ENCODE measurements at places on chromosomes 2 and 18.

DNA sequence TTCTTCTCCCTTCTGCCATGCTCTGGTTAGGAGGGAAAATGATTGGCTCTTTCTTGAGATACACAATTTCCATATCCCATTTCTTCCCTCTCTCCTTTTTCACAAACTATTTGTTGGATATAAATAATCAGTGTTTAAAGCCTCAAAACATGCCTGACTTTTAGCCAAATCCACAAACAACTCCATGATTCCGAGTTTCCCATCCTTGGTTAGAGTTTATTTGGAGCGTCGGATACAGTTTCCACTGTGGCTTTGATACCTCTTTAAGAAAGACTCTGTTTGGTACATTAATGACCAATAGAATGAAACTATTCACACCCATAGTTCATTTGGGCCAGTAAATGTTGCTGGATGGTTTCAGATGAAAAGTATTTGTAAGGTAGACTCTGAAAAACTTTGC lies 5.9 kb upstream of the FHL2 start:
- no peak for DNase-seq

DNA sequence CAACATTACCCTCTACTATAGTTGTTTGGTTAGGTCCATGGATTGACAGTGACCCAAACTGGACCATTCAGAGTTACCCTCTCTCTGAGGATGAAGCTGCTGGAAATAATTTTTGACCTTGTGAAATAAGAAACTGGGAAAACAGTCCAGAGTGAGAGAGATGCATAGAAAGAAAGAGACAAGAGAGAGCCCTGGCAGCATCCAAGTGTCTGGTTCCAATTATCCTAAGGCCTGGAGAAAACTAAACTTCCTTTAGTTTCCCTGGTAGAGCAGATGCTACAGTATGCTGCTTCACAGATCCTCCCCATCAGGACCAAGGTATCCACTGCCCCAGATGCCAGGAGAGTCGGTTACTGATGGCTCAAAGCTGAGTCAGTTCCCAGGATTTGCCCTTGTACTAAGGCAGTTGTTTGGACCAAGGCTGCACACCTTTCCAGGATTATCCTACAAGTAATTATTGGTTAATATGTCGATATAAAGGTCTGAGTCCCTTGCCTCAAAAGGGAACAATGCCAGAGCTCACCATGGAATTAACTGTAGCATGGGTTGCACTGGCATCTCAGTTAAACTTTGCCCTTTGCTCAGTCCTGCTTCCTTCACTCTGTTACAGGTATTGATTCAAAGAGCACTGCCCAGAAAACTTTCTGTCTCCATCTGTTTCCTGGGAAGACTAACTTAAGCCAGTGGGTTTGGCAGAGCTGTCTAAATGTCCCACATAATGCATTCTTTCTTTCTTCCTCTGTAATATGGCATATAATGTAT lies 14.6 kb upstream of the CHN1 start:
- DNase-seq: no peak

GRCh38 chr2:143311426-143311825 lies 182.2 kb downstream of the ARHGAP15 start:
- DNase-seq: no peak

DNA sequence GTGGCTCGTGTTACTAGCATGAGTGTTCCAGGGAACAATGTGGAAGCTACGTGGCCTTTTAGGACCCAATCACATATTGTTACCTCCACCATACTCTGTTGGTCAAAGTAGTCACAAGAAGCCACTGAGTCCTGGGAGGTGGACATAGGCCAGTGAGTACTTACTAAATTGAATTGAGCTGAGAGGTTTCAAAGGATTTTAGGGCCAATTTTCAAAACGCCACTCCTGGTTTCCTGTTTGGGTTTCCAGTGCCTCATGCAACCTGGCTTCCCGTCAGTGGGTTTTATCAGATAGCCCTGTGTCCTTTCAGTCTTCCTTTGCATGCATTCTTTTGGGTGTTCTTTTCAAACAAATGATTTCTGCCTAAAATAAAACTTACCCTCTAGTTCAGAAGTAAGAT lies 56.3 kb downstream of the FBLN7 start:
- DNase-seq: no peak

DNA sequence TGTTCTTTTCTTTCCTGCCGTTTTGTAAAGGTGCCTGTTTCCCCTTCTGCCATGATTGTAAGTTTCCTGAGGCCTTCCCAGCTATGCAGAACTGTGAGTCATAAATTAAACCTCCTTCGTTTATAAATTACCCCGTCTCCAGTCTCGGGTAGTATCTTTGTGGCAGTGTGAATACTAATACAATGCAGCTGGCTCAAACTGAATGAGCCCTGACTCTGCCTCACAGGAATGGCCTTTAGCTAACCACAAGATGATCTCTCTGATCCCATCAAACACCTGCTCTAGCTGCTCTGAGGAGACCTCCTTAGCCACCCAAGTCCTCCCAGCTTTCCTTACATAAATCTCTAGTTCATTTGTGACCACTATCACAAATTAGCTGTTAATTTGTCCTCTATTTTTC lies 41.5 kb upstream of the CAB39 start:
- no peak for DNase-seq

GRCh38 chr2:227230151-227230550 lies 65.7 kb downstream of the COL4A3 start:
- DNase-seq: no peak

GRCh38 chr2:25453199-25453905 lies 111.6 kb upstream of the DNMT3A start:
- DNase-seq: no peak

DNA sequence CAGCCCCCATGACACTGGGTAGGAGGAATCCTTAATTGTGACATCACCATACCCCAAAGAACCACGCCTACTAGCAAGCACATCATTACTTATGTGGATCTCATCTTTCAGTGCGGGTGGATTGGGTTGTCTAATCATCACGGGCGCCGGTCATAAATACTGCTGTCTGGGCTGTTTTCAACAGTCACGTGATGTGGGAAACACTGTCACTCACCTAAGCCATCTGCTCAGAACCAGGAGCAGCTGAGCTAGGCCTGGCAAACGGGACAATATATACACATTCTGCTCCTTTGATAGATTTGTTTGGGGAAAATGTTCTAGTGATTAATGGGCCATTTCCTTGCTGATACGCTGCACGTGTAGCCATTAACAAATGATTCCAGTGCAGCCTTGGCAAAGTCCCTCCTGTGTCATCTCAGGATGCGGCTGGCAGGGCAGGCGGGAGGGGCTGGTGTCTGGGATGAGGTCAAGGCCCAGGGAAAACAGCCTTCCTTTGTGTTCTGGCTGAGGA lies 145.9 kb upstream of the COPS8 start:
- no peak for DNase-seq

DNA sequence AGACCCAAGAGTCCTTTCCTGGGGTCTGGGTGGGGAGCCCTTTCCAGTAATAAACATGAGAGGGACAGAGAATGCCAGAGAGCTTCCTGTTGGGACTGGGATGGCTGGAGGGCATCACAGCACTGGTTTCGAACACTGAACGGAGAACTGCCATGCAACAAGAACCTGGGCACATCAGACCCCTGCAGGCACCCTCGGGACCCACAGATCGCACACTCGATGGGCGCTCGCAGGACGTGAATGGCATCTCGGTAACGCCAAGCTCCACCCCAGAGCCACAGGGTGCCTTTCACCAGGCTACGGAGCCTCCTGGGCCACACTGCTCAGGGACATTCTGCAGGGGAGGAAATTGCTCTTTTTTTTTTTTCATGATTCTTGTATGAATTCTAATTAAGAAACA lies 25.1 kb downstream of the SLC66A2 start:
- DNase-seq: no peak

Data from COR-L47 (cell line).